ENCODE measurements at places on chromosomes 13 and 19.
A peak's percentile ranks its signal among the peaks of the same experiment; 100 is the strongest.

GRCh38 chr19:12411893-12412292, 10.8 kb upstream of the ZNF799 start:
- no peak for DNase-seq

DNA sequence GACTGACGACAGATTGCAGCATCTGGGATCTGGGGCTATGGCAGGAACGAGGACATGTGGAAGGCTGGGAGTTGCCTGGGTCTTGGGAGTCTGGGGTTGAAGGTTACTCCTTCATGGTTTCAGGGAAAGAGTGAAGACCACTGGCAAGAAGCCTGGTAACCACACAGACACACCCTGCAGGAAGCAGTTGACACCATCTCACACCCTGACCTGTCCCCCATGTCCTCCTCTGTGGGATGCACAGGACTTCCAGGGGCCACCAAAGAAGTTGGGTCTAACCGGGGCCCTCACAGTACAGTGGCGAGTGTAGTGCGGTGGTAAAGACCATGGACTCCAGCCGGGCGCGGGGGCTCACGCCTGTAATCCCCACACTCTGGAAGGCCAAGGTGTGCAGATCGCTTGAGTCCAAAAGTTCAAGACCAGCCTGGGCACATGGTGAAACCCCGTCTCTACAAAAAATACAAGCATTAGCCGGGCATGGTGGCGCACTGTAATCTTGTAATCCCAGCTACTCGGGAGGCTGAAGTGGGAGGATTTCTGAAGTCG, 10.6 kb upstream of the FFAR2 start:
- DNase-seq, result no peak

DNA sequence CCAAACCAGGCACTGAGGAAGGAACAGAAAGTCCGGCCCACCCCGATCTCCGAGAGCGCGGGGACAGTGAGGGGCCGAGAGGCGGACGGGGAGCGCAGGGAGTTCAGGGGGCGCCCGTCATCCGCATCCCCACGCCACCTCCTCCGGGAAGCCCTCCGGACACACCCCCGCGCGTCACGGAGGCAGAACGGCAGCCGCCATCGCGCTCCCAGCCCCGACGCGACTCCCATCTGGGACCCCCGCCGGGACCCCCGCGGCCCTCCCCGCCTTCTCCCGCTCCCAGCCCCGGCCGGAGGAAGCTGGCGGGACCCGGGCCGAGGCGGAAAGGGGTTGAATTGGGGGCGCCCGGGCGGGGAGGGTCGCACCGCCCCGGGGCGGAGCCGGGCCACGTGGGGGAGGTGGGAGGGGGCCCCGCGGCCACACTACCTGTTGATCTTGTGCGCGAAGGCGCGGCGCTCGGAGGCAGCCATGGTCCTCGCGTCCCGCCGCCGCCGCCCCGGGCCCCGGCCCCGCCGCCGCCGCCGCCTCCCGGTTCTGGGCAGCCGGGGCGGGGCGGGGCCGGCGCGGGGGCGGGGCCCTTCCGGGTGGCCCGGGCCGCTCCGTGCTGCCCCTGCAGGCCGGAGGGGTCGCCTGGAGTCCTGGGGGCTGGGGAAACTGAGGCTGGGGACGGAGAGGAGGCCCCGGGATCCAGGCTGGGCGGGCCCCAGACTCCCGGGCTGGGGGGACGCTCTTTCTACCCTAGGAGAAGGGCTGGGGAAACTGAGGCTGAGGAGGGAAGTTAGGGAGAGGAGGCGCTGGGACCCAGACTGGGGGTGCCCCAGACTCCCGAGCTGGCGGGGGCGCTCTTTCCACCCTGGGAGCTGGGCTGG, at the start of gene DOCK6:
DOCK6 (minus strand) TSS at position 554 of the 869 bp plus-strand sequence; CDS start at position 470, 84 bp downstream.
- peak; percentile 14 for DNase-seq

DNA sequence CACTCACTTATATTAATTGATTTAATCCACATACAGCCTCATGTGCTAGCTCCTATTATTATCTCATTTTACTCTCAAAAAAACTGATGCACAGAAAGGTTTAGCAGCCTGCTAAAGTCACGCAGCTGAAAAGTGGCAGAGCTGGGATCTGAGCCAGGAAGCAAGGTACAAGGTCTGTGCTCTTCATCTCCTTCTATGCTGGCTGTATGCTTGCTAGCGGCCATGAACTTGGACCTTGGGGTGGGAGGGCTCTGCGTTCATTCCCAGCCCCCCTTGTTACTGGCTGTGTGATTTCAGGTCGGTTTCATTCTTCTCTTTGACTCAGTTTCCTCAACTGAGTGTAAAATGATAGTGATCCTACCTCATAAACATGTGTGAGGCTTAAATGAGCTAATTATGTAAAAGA, 69.8 kb downstream of the ALOX5AP start:
- no peak for DNase-seq

DNA sequence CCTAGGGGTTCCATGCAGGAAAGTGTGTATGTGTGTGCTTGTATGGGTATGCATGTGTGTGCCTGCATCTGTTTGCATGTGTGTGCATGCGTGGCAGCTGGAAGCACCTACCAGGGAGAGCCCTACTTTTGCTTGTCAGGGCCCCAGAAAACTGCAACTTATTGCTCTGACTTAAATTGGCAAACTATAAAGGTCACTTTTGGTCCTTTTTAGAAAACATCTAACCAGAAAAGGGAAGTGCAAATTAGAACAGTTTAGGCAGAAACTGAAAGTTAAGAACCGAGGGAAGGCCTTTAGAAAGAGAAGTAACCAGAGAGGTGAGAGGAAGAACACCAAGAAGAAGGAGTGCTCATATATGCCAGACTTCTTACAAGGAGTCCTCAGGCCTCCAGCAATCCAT, 32.5 kb downstream of the DLEU7 start:
- no peak for DNase-seq

- DNase-seq, result no peak
Observed at GRCh38 chr19:10749435-10750384, 31.8 kb downstream of the DNM2 start.

DNA sequence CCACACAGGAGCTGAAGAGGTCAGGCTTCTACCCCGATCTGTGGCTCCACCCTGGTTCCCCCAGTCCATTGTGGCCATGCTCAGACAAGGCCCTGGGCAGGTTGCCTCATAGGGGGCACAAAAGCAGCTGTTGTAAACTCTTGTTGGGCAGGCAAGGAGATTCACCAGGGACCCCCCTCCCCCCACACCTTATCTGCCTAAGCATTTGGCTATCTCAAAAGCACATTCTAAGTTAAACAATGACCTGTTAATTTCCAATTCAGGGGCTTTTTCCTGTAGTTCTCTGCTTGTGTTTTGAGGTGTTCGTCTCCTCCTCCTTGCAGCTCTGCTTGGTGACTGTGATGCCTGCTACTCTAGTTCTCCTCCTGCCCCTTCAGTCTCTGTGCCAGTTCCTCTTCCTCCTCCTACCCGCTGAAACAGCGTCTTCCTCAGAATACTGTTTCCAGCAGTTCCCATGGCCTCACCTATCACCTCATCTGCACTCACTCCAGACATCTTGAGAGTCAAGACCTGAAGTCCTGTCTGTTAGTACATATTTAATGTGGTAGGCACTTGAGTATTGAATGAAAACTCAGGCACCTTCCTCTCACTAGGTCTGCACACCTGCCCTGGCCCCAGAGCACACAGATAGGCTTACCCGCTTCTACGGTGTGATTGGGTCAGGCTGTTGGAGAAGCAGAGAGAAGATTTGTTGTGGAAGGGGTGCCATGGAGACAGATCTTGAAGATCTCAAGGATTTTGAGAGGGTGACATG, 31.7 kb downstream of the SPATA13 start:
- DNase-seq, result no peak

GRCh38 chr19:3450796-3451411, 29.4 kb downstream of the SMIM24 start:
- no peak for DNase-seq

GRCh38 chr19:7063339-7063738, 4.9 kb upstream of the MBD3L3 start:
- no peak for DNase-seq
